ENCODE measurements at places on chromosomes 5 and 9.

DNA sequence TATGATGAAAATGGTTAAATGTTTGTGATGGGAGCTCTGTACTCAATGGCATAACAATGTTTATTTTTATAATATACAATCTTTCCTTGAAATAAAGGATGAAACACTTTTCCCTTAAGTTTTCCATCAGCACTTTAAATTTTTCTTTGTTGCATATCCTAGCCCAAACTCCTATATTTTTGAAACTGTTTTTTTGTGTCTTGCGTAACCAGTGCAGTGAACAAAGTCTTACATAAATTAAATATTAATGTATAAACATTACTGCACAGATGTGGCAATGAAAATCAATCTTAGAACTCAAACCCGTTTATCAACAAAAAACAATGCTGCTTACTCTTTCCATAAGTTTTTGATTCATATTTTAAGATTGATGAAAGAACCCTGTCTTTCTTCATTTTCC is 34.1 kb upstream of the IL31RA start:
- no peak for DNase-seq

- no peak for DNase-seq
Observed at GRCh38 chr9:93059715-93060578, 1.4 kb downstream of the SUSD3 start.

DNA sequence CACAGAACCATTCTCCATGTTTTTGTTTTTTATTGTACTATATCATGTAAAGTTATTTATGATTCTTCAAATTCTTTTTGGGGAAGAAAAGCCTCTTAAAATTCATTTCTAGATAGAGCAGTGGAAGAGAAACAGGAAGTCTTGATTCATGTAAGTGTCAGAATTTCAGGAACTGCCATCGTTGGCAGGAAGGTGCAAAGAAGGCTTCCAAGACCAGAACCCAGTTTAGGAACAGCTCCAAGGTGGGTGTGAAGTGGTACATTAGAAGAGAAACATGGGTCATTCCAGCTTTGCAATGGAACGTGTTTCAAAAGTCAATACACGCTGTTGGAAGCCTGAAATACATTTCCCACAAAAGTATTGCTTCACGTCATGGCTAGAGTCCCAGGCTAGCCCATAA is 14.8 kb downstream of the SAXO1 start:
- DNase-seq = no peak

- DNase-seq = no peak
Observed at GRCh38 chr5:149924486-149924885, 20.1 kb downstream of the PDE6A start.

DNA sequence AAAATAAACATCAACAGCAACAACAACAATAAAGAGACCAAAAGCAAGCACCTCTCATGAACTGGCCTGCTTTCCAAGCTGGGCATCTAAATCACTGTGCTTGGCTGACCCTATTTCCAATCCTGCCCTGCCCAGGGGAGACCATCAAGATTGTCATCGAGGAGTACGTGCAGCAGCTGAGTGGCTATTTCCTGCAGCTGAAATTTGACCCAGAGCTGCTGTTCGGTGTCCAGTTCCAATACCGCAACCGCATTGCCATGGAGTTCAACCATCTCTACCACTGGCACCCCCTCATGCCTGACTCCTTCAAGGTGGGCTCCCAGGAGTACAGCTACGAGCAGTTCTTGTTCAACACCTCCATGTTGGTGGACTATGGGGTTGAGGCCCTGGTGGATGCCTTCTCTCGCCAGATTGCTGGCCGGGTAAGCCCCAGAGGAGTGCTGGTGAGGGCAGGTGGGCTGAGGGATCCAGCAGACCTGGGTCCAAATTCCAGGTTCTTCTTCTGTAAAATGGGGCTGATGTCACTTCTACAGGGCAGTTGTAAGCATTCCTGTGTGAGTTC is 15.6 kb downstream of the PTGS1 start:
- DNase-seq = no peak

- DNase-seq = no peak
Observed at GRCh38 chr5:98825582-98826375, 52.3 kb downstream of the RGMB start.
